ENCODE measurements at places on chromosomes 12 and 14.

- no peak for DNase-seq
Measured at GRCh38 chr12:122067548-122067947, 11.0 kb upstream of the MLXIP start.

DNA sequence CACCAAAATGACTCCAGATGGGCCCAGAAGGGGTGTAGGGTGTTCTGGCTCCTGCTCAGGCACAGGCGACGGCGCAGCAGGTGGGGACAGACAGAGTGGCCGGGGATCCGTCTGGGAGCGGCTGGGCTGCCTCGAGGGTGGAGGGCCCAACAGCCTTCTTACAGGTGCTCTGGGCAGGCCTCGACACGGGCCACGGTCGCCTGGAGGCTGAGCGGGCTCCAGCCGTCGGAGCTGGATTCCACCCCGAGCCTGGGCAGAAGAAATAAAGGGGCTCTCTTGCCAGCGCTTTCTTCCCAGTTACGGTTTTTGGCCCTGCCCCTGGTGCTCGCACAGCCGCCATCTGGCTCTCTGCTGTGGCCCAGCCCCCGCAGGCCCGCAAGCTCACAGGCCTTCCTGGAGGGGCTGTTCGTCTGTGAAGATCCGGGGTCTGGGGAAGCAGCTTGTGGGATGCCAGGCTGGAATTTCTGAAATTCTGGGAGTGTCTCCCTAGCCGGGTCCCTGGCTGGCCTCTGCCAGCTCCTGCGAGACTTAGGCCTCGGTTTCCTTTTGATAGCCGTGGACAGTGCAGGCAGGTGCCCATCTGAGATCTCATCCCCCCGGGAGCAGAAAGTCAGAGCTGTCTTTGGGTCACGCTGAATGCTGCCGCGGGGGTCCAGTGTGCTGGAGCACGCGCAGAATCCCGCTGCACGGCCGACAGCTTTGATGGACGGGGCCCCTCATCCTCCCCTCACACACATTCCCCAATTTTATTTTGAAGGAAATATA, 122.7 kb downstream of the PAPOLA start:
- no peak for DNase-seq

DNA sequence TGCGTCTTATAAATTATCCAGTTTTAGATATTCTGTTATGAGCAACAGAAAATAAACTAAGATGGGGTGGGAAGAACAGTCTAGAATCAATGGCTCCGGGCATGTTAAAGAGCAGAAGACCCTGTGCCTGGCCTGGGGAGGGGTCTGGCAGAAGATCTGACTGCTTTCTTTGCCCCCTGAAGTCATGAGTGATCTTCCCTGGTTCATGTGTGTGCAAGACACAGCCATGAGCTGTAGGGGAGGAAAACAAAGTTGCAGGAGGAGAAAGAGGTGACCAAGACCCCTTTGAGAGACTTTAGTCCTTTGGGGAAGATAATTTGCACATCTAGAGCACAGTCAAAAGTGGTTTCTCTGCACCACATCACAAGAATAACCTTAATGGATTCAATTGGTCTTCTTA, 4.8 kb downstream of the LACRT start:
- no peak for DNase-seq

GRCh38 chr12:115691123-115691522, 586.4 kb downstream of the MED13L start:
- DNase-seq, result no peak

- no peak for DNase-seq
Measured at GRCh38 chr12:110721570-110721969, 21.1 kb downstream of the PPP1CC start.

GRCh38 chr14:97117693-97118092, 320.5 kb downstream of the VRK1 start:
- DNase-seq, result no peak

DNA sequence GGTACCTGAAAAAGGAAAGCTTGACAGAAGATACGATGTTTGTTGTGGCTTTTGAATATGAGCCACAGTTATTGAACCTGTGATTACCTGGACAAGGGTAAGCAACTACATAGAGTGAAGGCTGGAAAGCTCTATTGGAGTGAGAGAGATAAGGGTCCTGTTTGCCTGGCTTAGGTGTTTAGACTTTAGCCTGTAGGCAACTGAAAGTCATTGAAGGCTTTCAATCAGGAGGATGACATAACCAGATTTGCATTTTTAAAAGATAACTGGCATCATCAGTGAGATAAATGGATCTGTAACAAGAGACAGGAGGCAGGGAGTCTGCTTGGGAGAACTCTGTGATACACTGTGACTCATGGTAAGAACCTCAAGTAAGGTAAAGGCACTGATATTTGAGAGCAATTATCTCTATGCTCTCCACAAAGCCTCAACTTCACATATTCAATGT, 128.9 kb upstream of the SOX5 start:
- DNase-seq, result no peak

GRCh38 chr14:24780281-24780680, 146.3 kb upstream of the GZMB start:
- no peak for DNase-seq

- DNase-seq, result no peak
Measured at GRCh38 chr12:31586728-31587127, 4.2 kb downstream of the DENND5B start.

GRCh38 chr14:66009089-66009488, 477.1 kb upstream of the CCDC196 start:
- DNase-seq, result no peak

DNA sequence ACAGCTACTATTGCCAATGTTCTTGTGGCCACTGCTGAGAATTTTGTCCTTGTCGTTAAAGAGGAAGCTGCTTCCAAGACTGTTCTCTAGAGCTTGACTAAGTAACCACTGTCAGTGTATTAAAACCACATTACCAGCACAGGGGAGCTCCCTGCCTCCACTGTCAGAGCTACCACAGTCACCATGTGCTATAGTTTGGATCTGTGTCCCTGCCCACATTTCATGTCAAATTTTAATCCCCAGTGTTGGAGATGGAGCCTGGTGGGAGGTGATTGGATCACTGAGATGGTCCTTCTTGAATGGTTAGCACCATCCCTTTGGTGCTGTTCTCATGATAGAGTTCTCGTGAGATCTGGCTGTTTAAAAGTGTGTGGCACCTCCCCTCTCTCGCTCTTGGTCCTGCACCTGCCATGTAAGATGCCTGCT, 23.2 kb upstream of the RAP1B start:
- no peak for DNase-seq

DNA sequence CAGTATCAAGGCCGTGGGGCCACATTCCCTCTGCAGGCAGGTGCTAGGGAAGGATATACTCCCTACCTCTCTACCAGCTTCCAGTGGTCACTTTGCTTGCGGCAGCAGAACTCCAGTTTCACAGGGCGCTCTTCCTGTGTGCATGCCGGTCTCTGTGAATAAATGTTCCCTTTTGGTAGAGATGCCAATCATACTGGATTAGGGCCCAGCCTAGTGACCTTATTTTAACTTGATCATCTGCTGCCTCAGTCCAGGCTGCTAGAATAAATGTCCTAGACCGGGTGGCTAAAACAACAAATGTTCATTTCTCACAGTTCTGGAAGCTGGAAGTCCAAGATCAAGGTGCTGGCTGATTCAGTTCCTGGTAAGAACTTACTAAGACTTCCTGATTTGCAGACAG, 198.8 kb upstream of the TMEM132C start:
- no peak for DNase-seq

DNA sequence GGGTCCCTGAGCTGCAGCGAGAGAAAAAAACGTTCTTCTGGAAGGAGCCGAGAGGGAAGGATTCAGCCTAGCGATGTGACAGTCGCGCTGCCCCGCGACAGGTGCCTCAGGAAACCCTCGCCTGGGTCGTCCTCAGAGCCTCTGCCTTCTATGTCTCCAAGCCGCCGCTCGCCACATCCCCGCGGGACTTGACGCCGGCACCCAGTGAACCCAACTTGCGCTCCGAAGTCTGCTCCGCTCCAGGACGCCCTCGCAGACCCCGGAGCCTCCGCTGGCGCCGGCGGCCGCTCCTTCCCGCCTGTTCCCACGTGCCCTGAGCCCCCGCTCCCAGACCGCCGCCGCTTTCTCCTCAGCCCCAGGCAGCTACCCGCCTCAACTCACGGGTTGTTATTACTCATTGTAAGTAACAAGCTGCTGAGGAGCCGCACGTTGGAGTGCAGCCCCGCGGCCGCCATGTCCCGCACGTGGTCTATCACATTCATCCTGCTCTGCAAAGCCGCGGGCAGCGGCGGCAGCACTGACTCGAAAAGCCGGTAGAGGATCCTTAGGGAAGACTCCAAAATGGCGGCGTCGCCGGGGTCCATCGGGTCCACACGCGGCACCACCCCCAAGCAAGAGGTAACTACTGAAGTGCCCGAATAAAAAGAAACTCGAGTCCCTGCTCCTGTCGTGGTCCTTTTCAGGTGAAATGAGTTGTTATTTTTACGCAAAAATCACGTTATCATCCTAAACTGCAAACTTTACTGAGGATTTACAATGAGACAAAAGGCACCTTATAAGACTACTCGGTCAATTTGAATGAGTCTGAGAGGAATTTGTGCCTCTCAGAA, at the start of gene ANAPC7:
ANAPC7 (minus strand) TSS at position 563 of the 830 bp plus-strand sequence; CDS start at position 482, 81 bp downstream.
- peak; percentile 75 for DNase-seq

- no peak for DNase-seq
Measured at GRCh38 chr14:35992816-35993683, 166.9 kb downstream of the BRMS1L start.

DNA sequence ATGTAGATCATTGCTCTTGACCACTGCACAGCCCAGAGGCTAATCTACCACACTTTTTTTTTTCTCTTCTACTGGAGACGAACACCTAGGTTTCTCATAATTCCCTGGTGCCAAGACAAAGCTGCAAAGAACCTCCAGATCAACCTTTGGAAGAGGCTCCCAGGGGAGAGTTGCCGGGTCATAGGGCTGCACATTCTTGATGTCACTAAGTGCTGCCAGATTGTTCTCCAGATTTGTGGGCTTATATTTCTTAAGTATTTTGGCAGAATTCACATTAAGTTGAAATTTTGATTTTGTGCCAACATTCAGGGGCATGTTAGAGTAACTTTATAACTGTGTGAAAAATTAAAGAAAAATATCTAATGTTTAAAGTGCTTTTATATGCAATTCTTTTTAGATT, 13.5 kb upstream of the PDZRN4 start:
- DNase-seq, result no peak

DNA sequence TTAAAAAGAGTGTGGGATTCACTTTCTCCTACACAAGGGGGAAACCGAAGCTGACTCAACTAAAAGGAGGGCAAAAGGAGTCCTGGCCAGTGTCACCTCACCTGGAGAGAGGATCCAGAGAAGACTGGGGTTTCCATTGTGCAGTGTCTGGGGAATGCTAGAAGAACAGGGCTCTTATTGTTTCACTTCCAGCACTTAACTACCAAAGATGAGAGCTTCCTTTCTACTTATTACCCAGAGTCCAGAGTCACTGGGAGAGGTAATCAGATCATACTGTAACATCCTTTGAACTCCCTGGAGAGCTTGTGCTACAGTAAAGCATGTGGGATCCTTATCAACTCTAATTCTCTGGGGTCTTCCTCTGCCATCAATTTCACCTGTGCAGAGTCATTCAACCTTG, 148.4 kb upstream of the BCL2L14 start:
- DNase-seq, result no peak

DNA sequence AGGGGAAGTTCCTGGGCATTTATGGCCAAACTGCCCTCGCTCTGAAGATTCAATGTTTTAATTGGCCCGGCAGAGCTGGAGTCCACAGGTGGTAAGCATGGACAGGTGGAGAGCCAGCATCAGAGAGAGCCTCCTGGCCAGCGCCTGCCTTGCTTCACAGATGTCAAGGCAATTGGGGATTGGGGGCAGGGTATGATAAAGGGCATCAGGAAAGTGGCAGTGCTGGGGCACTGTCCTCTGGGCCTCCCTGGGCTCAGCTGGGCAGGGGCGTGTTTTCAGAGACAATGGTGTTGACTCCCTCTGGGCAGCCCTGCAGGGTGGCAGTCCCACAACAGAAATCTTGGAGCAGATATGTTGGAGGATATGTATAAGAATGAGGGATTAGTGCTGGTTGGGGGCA, 237.3 kb downstream of the CACNA1C start:
- DNase-seq, result no peak

GRCh38 chr12:55057481-55057880, 37.7 kb downstream of the NEUROD4 start:
- DNase-seq, result no peak

GRCh38 chr12:114440270-114441038, 34.5 kb upstream of the TBX5 start:
- DNase-seq, result no peak

- no peak for DNase-seq
Measured at GRCh38 chr12:74441872-74442271, 95.8 kb upstream of the ATXN7L3B start.

DNA sequence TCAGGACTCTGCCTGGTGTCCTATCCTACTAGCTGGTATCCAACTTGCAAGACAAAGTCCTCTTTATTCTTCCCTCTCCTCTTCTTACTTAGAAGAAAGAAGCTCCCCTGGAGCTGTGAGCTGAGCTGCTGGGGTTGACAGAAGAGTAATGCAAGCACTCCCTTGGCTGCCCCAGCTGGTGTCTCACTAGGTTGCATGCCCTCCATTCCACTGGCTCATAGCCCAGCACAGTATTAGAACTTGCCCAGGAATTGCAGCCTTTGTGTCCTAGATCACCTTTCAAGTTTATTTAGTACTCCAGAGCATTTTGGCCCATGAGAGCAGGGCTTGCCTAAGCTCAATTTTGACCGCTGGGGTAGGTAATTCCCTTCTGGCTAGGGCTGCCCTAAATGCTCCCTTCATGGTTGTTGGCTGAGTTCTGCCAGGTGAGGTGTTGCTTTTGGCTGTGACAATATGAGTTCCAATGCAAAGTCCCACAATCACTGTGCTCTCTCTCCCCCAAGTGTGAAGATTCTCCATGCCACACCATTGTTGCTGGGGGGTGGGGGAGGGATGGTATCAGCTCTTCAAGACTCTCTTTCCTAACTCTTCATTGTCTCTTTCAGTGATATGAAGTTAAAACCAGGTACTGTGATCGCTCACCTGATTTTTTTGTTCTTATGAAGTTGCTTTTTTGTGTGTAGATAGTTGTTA, 317.4 kb upstream of the DDHD1 start:
- DNase-seq, result no peak

DNA sequence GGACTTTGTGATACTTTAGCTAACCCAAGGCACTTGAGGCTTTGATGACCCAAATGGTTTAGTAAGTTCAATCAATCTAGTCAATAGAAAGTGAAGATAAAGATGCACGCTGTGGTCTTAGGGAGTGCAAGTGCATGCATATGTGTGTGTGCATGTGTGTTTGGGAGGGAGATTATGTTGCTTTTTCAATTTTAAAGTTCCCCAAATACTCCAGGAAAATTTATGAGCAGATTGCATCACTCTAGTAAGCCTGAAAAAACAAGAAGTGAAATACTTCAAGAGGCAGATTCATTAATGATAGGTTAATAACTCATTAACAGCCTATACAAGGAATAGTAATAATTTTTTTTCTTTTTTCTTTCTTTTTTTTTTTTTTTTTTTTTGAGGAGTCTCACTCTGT, 12.4 kb upstream of the SIX1 start:
- DNase-seq, result no peak

DNA sequence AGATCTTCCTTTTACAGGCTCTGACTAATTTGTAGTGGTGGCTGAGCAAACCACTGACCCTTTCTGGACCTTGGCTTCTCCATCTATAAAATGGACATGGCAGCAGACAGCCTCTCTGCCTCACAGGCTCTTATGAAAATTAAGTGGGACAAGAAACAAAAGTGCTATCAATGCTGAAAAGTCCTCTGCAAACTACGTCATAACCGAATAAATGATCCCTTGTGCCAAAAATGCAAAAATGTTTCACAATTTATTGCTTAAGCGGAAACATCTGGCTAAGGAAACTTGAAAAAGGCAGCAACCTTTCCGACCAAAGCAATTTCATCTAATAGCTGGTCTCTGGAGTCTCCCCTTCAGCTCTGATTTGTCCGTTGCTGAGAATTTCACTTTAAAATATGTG, 108.5 kb upstream of the PLXNC1 start:
- DNase-seq, result no peak
